ENCODE measurements at places on chromosomes 4 and X.

- DNase-seq: no peak
Measured at GRCh38 chr4:144202081-144202480, 61.6 kb upstream of the GYPA start.

GRCh38 chr4:111066887-111067286, 444.0 kb upstream of the PITX2 start:
- DNase-seq: no peak

DNA sequence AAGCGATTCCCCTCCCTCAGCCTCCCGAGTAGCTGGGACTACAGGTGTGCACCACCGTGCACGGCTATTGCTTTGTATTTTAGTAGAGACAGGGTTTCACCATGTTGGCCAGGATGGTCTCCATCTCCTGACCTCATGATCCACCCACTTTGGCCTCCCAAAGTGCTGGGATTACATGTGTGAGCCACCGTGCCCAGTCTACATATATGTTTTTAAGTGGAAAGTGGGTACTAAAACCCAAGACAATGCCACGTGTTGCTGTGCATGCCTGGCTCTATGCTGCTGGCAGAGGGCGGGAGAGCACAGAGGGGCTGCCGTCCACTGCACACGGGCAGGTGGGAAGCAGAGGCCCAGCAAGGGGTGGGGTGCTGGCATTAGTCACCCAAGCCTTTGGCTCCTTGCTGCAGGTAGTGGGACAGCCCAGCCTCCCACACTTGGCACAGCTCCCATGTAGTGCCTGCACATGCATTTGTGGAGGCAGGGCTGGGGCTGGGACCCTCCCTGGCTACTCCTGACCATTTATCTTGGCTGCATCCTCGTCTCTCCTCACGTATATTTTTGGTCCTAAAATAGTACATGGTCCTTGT, 3.5 kb downstream of the EMD start:
- no peak for DNase-seq

DNA sequence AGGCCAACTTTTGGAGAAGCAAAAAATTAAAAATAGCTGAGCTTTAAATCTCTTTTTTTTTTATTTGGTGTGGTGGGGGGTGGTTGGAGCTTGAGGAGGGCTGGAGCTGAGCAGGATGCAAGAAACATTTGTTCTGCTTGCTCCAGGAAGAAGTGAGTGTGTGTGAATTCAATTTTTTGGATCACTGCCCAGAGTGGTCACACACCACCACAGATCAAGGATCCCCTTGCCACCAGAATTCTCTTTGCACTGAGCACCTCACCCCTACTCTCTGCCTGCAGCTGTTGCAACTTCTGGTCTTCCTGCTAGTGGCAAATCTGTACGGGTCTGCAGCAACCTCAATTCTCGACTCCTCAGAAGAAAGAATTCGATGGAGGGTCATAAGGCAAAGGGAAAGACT, 19.9 kb upstream of the PLP1 start:
- DNase-seq: no peak

DNA sequence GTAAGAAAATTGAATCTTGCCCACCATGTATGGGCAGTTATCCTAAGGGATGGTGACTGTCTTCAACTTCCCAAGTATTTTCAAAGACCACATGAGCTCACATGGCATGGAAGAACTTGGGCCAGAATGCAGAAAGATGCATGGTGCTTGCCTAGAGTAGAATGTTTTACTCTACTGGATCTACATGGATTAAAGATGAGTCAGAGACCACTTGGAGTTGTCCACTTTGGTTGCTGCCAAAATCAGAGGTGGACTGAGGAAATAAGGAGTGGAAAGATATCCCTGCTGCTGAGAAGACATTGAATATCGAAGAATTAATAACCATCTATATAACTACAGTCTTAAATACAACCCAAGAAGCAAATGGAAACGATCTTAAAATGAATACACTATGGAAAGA, 498.1 kb downstream of the NLGN4X start:
- no peak for DNase-seq

DNA sequence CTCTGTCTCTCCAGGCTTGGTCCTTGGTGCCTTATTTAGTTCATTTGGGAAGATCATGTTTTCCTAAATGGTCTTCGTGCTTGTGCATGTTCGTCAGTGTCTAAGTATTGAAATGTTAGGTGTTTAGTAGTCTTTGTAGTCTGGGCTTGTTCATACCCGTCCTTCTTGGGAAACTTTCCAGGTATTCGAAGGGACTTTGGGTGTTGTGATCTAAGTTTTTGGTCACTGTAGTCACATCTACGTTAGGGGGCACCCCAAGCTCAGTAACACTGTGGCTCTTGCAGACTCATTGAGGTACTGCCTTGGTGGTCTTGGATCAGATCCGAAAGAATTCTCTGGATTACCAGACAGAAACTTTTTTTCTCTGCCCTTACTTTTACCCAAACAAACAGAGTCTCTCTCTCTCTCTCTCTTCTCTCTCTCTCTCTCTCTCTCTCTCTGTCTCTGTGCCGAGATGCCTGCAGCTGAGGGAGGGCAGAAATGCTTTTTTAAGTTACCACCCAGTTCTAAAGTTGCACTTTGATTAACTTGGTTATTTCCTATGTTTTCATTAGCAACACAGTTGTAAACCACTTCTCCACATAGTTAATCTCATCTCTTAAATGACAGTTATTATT, 67.6 kb upstream of the SLC7A3 start:
- DNase-seq: peak; percentile 34

GRCh38 chrX:4754878-4755604, 1041.6 kb upstream of the PRKX start:
- DNase-seq: no peak

DNA sequence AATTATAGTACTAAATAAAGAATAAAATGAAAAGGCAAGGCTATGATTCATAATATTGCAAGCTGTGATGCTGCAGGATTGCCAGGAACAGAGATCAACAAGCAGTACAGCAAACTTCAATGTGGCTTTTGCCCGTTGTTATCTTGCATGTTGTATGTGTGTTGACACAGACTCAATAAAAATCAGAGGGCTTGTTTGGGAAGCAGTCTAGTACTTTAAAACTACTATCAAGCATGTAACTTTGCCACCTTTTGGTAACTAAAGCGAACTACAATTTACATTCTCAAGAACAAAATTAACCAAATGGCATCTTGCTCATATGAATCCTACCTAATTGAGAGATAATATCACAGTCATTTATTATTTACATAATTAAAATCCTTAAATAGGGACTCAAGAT, 79.8 kb upstream of the GPM6A start:
- no peak for DNase-seq

DNA sequence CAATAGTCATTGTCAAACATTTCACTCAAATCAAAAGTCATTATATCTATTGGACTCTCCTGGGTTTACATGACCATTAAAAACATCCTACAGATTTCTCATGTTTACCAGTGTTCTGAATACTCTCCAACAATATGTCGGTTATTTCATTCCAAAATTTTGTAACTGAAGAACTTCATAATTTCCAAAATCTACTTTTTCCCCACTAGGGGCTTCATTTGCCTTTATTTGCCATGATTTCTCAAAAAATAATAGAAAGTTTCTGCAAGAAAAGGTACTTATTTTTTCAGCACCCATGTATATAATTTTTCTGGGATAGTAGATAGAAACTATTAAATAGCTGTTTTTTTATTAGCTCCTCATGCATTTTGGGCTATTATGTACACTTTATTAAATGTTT, 49.0 kb downstream of the PRDM5 start:
- no peak for DNase-seq

GRCh38 chr4:99219479-99219878, 433 bp upstream of the ADH6 start:
- DNase-seq: no peak

GRCh38 chr4:61173799-61174198, 26.3 kb upstream of the ADGRL3 start:
- DNase-seq: no peak

- DNase-seq: no peak
Measured at GRCh38 chrX:72392816-72393800, 87.4 kb upstream of the CITED1 start.

DNA sequence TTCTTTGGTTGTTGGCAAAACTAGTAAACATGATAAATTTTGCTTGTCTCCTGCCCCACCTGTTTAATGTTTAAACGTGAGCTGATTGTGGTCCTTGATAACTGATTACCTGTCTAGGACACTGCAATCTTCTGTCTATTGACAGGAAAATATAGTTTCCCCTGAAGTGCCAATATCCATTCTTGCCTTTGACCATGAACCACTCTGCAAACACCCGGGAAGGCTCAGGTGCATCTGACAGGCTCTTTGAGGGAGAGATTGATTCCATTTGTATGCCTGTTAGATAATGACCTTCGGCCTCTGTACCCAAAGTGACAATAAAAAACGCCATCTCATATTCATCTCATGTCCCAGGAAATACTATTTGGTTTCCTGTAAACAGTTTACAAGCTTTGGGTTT, 453.0 kb downstream of the CENPC start:
- no peak for DNase-seq

- DNase-seq: no peak
Measured at GRCh38 chr4:160184884-160185283, 1082.0 kb downstream of the RAPGEF2 start.

DNA sequence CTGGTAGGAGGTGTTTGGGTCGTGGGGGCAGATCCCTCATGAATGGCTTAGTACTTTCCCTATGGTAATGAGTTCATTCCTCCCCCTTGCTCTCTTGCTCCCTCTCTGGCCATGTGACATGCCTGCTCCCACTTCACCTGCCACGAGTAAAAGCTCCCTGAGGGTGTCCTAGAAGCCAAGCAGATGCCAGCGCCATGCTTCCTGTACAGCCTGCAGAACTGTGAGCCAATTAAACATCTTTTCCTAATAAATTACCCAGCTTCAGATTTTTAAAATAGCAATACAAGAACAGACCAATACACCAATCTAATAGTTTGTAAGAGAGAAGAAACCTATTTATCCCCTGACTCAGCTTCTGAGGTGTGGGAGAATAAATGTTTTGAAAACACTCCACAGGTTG, 60.5 kb downstream of the FGFBP1 start:
- DNase-seq: no peak

DNA sequence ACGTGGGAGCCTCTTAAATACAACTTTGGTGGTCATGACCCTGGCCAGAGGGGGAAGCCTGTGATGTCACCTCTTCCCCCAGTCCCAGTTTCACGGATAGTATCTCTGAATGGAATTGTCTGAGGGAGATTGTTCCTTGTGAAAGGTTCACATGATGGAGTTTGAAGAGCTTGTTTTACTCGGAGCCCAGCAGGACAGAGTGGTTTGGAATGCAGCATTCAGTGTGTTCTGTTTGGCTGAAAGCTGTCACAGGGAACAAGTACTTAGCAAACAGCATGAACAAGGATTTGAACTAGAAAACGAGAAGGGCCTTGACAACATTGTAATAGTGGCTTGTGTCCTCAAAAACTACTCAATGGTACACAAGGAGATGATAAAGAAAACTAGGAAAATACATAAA, 133.9 kb upstream of the CXorf66 start:
- no peak for DNase-seq

DNA sequence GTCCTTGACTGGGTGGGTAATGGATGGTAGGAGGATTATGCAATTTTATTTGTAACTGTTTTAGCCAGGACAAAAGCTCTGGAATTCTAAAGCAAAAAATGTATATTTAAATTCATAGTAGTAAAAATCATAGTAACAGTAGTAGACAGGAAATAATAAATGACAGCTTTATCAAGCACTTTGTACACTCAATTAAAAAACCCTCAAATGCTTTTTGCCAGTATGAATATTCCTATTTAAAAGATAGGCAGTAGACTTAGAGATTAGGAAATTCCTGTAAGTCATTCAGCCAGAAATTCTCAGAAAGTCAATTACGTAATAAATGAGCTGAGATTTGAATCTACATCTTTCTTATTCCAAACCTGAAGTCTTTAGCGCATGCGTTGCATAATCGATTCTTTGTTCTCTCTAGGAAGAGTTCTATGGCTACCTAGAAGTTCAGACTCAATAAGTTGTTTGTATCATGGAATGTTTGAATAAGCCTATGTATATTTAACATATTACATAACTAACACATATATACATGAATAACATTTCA, 2.5 kb downstream of the AADAT start:
- DNase-seq: no peak

GRCh38 chrX:153474266-153474665, 3.9 kb upstream of the HAUS7 start:
- no peak for DNase-seq

- DNase-seq: no peak
Measured at GRCh38 chr4:10677796-10678497, 6.6 kb downstream of the CLNK start.

DNA sequence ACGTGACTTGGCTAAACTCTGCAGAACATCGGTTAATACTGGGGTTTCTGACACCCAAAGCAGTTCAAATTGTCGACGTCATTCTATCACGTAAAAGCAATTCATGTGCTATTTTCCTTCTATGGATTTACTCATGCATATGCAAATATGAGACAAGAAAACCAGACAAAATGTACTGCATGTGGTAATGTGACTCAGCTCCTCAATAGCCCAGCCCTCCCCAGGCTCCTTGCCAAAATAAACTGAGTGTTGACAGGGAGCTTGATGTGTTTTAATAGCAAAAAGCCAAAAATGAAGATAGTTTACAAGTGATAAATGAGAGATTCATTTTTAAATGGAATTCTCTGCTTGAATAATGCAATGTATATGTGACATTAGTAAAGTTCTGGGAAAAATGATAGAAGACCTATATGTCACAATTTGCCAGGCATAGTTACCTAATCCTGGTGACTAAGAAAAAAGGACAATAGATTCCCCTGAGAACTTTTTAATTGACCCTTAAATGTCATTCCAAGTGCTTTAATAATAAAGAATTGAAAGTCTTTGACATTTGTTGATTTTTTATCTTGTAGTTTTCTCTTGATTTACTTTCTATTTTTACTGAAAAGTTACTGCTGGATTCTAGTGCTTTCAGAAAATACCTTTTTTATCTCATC, 1700.6 kb upstream of the TENM3 start:
- no peak for DNase-seq

DNA sequence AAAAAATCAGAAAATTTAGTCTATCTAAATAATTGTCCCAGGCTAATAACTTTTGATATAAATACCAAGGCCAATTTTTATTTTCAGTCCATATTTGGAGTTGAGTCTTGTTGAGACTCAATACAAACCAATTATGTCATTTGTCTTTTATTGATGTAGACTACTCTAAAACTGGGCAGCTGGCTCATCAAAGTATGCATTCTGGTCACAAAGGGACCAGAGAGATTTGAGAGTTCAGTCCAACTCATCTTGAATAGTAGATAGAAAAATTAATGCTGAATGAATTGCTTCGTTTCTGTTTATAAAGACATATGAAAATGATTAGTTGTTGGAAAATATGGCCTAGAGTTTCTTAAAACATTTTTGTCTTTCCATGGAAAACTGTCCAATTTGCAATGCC, 412.5 kb upstream of the KLHL4 start:
- DNase-seq: no peak

- DNase-seq: no peak
Measured at GRCh38 chrX:17596546-17597205, 140.6 kb upstream of the SCML1 start.
